CD14-positive monocyte (primary cell): ENCODE measurements at places on chromosomes 5 and 9.
A peak's percentile ranks its signal among the peaks of the same experiment; 100 is the strongest.

DNA sequence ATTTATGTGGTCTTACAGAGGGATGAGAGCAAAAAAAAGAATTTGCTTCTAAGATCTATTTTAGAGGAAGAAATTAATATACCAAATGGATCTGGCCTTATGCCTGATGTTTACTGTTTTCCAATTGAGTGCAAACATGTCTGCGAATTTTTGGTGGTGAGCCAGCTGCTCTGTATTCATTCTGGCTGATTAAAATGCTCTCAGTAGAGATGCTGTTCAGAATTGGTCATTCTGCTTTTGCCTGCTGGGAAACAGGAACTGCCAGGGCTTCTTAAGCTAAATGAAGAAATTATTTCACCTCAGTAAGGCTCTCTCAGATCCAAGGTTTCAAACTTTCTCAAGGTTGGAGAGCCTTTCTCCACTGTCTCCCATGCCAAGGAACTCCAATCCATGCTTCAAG lies 132.0 kb upstream of the SV2C start:
- no peak for DNase-seq

GRCh38 chr5:1463326-1464095 lies 18.3 kb upstream of the SLC6A3 start:
- no peak for DNase-seq

DNA sequence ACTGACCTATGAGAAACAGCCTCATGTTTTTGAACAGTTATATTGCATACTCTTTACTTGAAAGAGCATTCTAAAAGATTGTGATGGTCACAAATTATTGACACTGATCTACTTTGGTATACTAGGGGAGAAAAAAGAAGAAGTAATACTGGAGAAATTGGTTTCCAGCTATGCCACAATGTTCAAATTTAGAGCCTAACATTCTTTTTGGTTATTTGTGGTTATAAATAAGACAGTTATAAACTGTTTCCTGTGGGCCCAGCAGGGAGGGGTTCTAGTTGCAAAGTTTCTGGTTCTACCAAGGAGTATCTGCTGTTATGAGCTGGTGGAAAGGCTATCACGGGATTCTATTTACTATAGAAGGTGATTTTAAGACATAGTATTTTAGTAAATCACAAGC lies 4.8 kb downstream of the CWC27 start:
- DNase-seq, result no peak

- DNase-seq, result no peak
Observed at GRCh38 chr9:37370968-37371563, 51.4 kb upstream of the GRHPR start.

DNA sequence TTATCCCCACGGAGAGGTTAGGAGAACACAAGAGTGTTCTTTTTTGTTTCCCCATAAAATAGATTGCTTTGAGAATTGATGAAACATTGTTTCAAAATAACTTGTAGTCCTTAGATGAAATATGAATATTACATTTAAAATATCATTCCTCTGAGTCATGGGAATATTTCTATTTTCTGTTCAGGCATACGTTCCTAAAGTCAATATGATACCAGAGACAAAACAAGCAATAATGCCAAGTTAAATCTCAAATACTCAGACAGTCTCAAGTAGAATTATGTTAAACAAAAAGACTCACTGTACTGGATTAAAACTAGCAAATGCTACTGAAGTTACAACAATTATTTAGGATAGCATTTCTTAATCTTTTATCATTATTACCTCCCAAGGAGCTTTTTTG lies 111.7 kb upstream of the C6 start:
- DNase-seq, result no peak

DNA sequence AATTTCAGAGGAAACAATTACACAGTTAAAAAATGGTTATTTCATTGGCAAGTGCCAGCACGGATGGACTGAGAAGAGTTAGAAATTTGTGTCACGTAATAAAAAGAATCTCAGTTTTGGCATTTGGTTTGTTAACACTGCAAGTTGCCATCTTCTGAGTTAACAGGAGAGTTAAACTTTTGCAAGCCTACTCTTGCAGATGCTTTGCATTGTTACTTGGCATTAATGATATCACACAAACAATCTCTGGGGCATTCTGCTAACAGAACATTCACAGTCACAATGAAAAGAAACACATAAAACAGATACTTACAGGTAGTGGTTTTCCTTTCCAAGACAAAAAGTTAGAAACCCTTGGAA lies 647 bp downstream of the FREM1 start:
- no peak for DNase-seq

DNA sequence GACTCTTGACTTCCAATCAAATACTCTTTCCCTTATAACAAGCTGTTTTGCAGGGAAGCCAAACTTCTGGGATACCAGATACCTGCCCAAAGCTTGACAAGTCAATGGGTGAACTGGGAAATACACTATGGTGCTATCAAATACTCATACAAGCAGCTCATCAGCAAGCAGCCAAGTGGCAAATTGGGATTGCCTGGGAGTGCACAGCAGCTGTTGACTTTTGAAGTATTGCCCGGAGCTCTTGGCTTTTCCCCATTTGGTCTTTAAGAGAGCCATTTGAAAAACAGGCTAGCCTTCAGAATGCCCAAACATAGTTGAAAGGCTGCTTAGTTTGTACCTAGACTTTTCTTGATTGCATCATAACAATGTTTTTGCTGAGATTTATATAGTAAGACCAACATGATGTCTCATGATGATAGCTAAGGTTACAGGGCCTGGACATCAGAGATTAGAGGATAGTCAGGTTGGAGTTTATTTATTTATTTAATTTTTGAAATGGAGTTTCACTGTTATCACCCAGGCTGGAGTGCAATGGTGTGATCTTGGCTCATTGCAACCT lies 210.1 kb upstream of the ZNF608 start:
- no peak for DNase-seq

- DNase-seq, result no peak
Observed at GRCh38 chr9:137554349-137554748, 2.7 kb downstream of the MRPL41 start.

DNA sequence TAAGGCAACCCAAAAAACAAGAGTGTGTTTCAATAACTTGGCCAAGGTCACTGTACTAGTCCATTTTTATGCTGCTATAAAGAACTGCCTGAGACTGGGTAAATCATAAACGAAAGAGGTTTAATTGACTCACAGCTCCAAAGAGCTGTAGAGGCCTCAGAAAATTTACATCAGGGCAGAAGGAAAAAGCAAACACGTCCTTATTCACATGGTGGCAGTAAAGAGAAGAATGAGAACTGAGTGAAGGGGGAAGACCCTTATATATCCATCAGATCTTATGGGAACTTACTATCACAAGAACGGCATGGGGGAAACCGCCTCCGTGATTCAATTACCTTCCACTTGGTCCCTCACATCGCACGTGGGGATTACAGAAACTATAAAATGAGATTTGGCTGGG lies 64.3 kb upstream of the CAMK4 start:
- no peak for DNase-seq

- peak; percentile 94 for DNase-seq
Observed at GRCh38 chr5:124649491-124650146, 96.8 kb downstream of the ZNF608 start.

- DNase-seq, result peak; percentile 43
Observed at GRCh38 chr5:66281294-66281693, 137.2 kb downstream of the SREK1 start.

DNA sequence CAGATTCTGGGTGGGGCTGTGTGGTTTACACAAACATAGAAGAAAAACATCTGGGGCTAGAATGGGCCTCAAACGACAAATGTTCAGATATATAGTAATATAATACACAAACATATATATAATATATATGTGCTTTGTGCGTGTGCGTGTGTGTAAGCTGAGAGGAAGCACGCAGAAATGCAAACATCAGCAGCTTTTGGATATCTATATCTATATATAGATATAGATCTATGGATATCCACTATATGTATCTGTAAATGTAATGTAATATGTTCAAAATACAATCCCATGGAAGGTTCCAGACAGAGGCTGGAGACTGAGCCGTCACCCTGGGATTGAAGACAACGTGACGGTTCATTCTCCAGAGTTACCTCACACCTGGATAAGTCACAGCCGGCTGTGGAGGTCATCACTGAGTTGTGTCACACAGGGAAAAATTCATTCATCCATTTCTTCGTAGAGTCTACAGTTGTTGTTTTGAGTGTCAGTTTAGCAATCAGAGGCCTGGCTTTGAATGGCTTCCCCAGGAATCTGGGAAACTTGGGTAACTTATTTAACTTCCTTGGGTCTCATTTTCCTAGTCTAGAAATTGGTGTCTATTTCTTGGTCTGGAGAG lies 123.0 kb upstream of the CPEB4 start:
- DNase-seq, result no peak

- DNase-seq, result no peak
Observed at GRCh38 chr9:69443178-69443577, 118.2 kb downstream of the ENTREP1 start.

DNA sequence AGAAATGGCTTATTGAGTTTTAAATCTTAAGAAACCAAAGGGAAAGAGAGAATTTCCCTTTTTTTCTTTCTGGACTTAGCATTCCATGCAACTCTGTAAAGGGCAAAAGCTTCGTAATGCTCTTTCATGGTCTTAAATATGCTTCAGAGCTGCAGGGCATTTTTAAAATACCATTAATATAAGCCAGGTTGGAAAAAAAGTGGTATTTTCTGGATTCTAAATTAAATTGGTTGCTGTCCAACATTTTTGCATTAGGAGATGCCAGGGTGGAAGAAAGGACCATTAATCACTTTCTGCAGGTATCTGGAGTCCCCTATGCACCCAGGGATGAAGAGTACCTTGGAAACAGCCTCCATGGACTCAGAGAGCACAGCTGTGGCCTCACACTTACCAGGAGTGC lies 215.1 kb upstream of the DAPK1 start:
- DNase-seq, result no peak

GRCh38 chr5:140344683-140345423 lies 1.6 kb downstream of the HBEGF start:
- peak; percentile 77 for DNase-seq

GRCh38 chr9:121744002-121744686 lies 92.7 kb downstream of the DAB2IP start:
- DNase-seq, result no peak

DNA sequence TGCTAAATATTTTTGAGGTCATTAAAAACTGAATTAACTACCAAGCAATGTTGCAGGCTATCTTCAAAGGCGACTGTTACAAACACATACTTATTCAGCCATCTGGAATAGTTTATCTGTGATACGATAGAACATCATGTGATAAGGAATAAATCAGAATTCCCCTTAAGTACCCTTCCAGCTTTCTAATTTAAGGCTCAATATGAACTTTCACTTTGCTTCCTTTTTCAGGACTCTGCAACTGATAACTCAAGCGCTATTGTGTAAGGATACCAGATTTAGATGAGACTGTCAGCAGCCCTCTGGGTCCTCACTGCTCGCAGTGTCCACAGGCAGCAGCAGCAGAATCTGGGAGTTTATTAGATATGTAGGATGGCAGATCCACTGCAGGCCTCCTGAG lies 416.3 kb downstream of the SPATA31D1 start:
- no peak for DNase-seq

DNA sequence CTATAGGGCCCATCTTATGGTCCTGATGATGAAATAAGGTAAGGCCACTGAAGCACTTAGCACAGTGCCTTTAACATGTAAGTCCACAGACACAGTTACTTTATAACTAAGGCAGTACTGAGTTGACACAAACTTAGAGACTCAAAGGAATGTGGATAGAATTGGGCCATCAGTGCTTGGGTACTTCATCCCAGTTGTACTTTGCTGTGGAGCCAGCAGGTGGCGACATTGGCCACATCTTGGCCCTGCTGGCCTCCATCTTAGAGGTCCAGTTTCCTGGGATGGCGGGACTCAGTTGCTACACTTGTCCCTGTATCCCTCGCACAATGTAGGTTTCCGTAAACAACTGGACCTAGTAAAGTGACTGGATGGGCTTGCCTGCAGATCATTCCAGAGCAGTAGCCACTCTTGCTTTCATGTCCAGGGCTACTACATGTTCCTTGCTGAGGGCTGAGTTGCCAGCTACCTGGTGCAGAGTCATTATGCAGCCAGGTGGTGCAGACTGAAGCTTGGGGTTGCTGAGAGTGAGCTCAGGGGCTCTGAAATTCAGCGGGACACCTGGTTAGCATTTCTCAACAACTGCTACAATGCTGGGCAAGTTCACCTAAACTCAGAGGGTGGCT lies 10.6 kb downstream of the MTAP start:
- peak; percentile 70 for DNase-seq

DNA sequence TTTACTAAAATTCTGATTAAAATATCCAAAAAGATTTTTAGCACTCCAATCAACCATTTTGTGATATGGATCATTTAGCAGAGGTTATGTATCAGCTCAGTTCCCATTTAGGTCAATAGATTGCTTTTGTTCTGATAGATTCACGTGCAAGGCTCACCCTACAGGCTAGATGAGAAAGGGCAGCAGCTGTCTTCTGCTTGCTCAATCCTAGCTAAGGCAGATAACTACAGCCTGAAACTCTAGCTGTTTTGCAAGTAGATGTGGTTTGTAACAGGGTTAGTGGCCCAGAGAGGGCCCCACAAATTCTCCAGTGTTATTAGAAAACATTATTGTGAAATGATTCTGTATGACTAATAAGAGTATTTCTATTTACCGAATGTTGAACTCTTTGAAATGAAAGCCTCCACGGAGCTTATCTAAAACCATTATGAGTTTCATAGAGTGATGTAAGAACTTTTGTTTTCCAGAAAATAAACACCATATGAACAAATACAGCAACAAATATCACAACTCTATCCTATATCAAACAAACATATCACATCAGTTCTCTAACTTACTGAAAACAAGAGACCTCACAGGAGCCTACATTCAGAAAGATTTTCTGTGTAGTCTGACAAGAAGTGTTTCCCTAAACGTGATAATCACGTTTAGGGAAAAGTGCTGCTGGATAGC lies 841.9 kb upstream of the ACO1 start:
- no peak for DNase-seq

- no peak for DNase-seq
Observed at GRCh38 chr9:4344946-4345345, 45.1 kb upstream of the GLIS3 start.

DNA sequence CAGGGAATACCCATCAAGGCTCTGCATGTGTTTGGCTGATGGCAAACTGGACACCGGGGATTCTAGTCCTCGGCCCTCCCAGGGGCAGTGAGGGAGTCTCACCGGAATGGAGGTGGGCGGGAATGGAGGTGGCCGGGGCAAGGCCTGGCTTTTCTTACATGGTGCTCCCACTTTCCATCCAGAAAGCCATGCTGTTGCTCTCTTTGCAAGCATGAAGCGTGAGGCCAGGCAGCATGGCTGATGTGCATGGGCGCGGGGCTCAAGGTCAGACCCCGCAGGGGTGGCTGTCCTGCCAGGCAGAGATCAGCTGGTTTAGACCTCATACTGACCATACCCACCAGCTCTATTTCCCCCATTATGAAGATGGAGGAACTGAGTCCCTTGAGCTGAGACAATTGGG lies 108.0 kb upstream of the PHYKPL start:
- DNase-seq, result no peak

GRCh38 chr9:5630081-5630507 lies 1.2 kb downstream of the RIC1 start:
- DNase-seq, result no peak

- DNase-seq, result peak; percentile 98
Observed at GRCh38 chr9:72586388-72587130, 65.2 kb downstream of the TMC1 start.

DNA sequence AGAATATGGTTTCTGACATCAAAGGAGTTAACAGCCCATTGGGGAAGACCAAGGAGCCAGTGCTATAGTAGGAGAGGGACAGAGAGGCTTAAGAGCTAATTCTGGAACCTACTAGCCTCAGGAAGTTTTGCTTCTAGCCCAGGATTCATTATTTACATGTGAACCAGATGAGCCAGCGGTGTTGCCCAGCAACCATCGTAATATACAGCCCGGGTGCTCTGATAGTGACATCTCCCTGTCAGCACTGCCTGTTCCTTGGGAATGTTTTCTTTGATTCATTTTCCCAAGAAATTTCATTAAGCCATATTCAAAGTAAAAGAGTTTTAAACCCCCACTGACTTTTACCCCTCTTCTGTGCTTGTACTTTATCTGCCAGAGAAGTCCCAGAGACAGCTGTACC lies 217.4 kb upstream of the ADAMTSL1 start:
- DNase-seq, result no peak
